ENCODE measurements at places on chromosomes 5 and 9.

DNA sequence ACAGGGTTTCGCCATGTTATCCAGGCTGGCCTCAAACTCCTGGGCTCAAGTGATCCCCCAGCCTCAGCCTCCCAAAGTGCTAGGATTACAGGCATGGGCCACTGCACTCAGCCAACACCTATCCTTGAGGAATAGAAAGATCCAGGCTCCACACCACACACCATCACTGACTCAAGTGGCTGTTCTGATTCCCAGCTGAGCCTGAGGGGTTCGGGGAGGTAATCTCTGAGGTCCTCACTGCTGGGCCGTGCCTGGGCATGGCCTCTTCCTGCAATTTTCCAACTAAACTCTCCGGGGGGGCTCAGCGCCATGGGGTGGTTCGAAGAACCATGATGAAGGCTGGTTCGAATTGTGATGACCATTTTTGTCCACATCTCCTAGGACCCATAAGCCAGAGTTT, 31.0 kb upstream of the IL17B start:
- no peak for DNase-seq

DNA sequence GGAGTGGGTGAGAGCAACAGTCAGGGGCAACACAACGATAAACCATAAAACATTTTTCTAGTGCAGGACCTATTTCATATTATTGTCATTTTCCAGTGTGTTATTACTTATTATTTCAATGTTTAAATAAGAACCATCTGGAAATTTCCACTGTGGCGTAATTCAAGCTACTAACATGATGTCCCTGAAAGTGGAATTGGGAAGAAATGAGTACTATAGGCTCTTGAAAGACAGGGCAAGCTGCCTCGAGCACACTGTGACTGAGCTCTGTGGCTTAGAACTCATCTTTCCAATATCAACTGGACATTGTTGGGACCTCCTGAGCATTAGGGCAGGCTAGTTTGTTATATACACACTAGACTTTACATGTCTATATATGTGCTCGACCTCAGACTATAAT, 182.9 kb upstream of the RIOK2 start:
- DNase-seq = no peak

GRCh38 chr5:100590867-100591266, 55.7 kb downstream of the FAM174A start:
- DNase-seq = no peak

DNA sequence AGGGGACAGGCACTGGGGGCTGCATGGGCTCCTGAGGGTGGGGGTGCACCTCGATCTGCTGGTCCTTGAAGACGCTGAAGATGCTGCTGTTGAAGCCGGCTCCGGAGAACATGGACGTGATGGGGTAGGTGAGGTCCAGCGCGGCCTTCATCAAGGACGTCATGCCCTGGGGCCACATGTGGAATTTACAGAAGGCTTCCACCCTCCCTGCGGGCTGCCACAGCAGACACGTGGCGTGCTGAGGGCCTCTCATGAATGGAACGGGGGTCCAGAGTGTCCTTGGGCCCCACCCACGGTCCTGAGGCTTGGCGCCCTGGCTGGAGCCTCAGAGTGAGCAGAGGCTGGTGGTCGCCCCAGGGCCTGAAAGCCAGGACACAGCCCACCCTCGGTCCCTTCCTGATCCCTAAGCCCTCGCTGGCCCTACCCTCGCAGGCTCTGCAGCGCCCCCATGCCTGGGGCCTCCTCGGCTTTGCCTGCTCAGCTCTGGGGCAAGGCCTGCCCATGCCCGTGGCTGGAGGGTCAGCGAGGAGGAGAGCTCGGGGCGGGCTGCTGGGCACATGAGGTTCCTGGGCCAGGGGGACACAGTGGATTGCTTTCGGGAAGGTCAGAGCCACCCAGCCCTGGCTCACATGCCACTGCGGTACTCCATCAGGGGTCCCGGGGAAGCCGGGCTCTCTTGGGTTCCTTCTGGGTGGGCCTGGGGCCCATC, 5.3 kb upstream of the NSMF start:
- no peak for DNase-seq

GRCh38 chr5:1376981-1377380, 32.1 kb upstream of the CLPTM1L start:
- DNase-seq = no peak

DNA sequence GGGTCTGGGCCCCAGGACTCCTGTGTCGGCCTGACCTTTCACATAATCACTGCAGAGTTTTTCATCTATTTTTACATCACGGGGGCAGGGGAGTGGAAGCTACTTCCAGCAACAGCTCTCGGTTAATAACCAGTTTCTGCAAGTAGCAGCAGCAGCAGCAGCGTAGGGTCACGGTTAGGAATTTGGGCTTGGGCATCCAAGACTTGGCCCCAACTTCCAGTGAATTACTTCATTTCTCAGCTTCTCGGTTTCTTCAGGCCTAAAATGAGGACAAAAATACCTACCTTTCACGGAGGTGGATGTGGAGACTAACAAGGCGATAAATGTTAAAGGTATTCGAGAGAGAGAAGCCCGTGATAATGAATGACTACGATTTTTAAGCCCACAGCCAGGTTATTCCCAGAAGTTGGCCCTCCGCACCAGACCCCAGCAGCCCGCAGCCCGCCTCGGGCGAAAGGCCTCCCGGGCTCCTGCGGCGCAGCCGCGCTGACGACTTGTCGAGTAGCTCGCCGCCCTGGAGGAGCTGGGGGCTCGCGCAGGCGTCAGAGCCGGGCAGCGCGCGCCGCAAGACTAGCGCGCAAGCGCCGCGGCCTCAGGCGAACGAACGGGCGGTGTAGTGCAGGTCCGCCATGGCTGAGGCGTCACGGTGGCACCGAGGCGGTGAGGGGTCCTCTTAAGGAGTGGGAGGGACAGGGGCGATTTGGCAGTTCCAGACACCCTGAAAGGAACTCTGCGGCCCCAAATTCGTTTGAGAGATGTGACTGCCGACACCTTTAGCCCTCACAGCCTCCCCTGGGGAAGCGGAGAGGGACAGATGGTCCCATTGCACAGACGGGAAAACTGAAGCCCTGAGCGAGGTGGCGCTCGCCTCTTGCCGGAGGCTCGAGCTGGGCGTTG, at the start of gene PKD2L2:
Gene PKD2L2 (plus strand): TSS at position 595 of the 897 bp plus-strand sequence. CDS start 35 bp downstream, at position 630.
- peak; percentile 71 for DNase-seq
